PC-3 (cell line): ENCODE measurements at places on chromosomes 4 and X. TPM values are rescaled to one million over a fixed set of nuclear protein-coding genes. Genes with fewer than 3 reads are reported as not detected.
A peak's percentile ranks its signal among the peaks of the same experiment; 100 is the strongest.

- DNase-seq: peak; percentile 75
These were observed 166.1 kb downstream of the LRBA start for GRCh38 chr4:150849016-150849415.

DNA sequence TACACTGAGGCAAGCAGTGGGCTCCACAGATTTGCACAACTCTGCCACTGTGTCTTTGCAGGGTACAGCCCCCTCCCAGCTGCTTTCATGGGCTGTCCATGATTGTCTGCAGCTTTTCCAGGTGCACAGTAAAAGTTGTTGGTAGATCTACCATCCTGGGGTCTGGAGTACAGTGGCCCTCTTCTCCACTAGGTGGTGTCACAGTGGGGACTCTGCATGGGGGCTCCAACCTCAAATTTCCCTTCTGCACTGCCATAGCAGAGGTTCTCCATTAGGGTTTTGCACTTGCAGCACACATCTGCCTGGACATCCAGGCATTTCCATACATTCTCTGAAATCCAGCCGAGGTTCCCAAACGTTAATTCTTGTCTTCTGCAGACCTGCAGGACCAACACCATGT lies 1002.3 kb downstream of the FAM133A start:
- no peak for DNase-seq

DNA sequence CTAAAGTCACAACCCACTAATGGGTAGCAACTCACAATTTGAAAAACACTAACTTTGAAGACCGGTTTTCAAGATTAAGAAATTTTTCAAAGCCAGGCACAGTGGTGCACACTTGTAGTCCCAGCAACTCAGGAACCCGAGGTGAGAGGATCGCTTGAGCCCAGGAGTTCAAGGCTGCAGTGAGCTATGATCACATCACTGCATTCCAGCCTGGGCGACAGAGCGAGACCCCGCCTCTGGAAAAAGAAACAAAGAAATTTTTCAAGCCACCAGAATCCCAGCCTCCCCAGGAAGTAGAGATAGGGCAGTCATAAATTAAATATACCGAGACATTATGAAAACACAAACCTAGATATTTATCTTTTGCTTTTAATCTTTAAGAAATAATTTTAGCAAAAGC lies 13.0 kb downstream of the SMARCA1 start:
- no peak for DNase-seq

DNA sequence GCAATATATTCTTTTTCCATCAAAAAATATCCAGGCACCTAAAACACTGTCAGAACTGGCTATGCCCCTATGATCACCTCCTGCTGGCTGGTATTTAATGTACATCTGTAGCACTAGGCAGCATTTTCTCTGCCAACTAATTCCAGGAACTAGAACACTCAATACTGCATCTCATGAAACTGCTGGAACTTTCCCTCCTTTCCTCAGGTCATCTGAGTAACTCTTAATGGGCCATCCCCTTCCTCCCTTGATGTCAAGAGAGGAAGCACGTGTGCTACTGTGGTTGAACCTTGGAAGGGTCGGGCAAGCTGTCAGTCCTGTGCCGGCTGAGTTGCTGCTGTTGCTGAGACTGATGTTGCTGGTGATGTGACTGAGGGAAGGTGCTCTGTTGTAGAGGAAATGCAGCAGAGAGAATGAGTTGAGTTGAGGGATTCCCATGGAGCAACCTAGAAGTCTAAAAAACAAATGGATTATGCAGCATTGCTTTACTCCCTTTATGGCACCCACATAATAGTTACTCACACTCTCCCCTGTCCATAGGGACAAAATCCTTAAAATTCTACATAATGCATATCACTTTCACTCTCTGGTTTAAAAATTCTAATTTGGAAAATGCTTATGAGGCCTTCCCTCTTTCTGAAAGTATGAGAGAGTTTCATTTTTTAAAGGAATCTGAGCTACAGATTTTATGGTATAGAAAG lies 39.5 kb downstream of the TMEM165 start:
- peak; percentile 50 for DNase-seq

GRCh38 chr4:2981256-2981819 lies 18.0 kb downstream of the GRK4 start:
- DNase-seq: no peak

- no peak for DNase-seq
These were observed 20.4 kb upstream of the GPM6B start for GRCh38 chrX:13837290-13837745.

DNA sequence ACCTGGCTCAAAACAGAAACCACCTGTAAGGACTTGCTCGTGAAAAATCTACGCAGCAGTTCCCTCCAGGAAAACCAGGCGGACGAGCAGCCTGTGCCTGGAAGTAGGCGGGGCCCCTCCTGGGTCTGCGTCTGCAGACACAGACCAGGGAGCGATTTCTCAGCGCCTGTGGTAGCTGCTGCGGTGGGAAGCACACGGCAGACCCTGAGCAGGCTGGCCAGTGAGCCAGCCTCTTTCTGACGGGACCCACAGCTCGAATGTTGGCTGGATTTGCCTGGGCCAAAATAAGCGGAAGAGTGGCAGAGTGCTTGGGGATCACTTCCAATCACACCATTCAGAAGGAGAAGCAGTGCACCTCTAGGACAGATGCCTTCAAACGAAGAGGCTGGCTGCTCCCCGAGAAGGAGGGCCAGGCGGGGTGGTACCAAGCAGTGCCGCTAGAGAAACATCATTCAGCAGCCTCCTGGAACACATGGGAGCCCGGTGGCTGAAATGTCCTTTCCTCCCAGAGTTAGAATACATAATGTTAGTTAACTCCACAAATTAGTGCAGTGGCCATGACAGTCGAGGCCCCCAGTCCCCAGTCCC lies 85.9 kb downstream of the GATB start:
- no peak for DNase-seq

The BEX2 gene
- total RNA-seq: 1.6 and 2.8 TPM in 2 replicates

The GPR119 gene
- not detected in 2 replicates for total RNA-seq

GRCh38 chr4:139018971-139019758 lies 3.6 kb downstream of the NOCT start:
- DNase-seq: no peak

DNA sequence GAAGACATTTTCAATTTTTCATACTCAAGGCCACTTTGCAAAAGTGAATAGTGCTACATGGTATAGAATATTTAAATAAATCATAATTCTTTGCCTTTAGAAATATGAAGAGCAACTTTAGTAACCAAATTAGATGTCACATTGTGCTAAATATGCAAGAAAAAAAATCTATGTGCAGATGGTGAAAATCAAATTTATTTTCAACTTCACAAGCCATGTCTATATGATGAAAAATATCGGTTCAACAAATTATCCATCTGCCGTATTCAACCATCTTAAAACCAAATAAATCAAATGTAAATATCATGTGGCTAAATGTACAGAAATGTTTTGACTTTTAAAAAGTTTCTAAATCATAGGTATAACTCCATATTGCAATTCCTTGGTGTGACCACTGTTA lies 398.2 kb downstream of the PABPC4L start:
- DNase-seq: no peak

The MTNR1A gene
- total RNA-seq: not detected in 2 replicates

DNA sequence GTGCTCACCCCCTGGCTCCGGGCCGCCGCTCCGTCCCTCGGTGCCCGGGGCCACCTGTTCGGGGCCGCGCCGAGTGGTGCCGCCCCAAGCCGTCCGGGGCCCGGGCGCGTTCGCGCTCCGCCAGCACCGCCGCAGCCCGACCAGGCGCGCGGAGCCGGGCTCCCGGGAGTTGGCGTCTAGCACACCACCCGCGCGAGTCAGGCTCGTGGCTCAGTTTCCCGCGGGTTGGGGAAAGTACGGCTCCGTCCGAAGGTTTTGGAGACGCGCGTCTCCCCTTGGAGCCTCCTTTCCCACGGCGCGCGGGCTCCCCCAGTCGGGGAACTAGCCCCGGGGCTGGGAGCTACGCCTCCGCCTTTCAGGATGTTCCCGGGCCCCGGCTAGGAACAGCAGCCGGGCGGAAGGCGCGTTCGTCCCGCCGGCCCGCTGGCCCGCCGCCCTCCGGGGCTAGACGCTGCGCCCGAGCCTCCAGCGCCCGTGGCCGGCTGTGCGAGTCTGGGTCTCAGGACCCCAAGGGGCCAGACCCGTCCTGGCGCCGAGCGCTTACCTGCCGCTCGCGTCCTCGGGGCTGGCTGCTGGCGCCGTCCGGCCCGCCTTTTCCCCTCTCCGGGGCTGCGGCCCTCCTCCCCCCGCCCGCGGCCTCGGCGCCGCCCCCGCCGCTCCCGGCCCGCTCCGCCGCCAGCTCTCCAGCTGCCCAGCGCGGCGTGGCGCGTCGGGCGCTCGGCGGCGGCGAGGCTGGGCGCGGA lies at the start of gene ADGRG2:
Gene ADGRG2, minus strand, starts transcription at position 571 of the 743 bp plus-strand sequence. CDS start 53,634 bp downstream, outside the sequence.
- DNase-seq: peak; percentile 48

The CXCL10 gene
- 0.81 TPM in 1 of 2 replicates, not detected in the other for total RNA-seq

The GPM6B gene
- 0.51 and 0.98 TPM in 2 replicates for total RNA-seq

DNA sequence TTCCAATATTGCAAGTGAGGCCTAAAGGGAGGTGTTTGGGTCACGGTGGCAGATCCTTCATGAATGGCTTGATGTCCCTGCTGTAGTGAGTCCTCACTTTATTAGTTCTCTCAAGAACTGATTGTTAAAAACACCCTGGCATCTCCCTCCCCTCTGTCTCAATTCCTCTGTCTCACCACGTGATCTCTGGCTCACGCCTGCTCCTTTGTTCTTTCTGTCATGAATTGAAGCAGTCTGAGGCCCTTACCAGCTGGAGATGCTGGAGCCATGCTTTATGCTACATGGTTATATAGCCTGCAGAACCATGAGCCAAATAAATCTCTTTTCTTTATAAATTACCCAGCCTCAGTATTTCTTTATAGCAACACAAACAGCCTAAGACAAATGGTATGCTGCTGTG lies 980.7 kb upstream of the GRIA3 start:
- no peak for DNase-seq

DNA sequence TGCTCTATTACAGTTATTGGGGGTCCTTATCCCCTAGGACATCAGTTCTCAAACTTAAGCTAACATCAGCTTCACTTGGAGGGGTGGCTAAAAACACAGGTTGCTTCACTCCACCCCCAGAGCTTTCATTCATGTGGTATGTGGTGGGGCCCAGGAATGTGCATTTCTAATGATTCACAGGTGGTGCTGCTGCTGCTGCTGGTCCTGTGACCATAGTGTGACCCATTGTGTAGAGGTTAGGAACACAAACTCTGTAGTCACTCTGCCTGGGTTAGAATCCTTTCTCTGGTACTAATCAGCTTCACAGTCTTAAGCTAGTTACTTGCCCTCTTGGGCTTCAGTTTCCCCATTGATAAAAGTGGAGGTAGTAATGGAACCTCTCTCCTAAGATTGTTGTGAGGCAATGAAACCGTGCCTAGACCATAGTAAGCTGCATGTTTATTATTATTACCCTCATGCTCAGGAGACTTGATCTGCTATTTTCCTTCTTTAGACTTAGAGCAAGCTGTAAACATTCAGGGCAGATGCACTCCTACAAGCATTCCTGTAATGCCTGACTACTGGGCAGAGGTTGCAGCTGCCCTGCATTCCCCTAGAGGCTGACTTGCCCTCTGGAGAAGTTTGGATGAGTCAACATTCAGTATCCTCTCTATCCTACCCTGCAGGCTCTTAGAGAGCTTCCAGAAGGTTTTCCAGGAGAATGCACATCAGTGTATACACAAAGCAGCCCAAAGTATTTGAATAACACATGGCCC lies 94.1 kb upstream of the ACSL4 start:
- DNase-seq: peak; percentile 68

The MID2 gene
- 19.2 and 23.2 TPM in 2 replicates for total RNA-seq

- no peak for DNase-seq
These were observed 15.7 kb downstream of the PLS3 start for GRCh38 chrX:115576676-115577075.

The AMBN gene
- not detected in 2 replicates for total RNA-seq

The ESX1 gene
- not detected in 2 replicates for total RNA-seq

DNA sequence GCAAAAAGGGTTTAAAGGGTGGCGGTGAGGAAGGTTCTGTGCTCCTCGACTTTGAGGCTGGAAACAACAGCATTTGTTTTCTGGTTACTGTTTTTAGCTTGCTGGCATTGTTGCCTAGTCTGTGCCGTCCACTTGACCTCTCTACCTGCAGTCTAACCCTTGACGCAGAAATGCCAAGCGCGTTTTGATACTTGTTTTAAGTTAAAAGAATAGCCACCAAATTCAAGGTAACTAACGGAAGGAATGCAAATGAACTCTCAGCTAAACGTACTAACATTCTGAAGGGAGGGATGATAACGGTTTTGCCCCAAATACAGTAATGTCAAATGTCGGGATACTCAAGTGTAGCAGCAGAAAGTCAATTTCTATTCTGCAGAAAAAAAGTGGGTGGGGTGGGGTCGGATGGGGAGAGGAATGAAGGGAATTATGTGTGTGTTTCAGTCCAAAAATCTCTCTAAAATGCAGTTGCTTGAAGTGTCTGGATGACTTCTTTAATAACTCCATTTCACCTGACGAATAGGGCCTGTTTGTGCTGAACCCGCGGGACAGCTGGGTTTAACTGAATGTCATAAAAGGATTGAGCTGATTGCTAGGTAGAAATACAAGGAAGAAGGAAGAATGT lies 3.4 kb upstream of the NKX6-1 start:
- DNase-seq: no peak

The FGF2 gene
- total RNA-seq: 4.0 and 4.1 TPM in 2 replicates

DNA sequence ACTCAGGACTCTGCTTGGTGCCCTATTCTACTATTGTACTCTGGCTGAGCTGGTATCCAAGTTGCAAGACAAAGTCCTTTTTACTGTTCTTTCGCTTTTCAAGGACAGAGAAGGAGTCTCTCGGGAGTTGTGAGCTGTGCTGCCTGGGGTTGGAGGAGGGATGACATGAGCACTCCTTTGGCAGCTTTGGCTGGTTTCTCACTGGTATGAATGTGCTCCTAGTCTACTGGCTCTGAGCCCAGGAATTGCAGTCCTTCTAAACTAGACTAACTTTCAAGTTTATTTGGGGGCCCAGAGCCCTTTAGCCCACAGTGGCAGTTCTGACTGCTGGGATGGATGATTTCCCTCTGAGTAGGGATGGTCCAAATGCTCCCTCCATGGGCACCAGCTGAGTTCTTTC lies 997.1 kb downstream of the RAB28 start:
- DNase-seq: no peak

- DNase-seq: peak; percentile 37
These were observed 777.7 kb downstream of the STIM2 start for GRCh38 chr4:27638163-27638915.

DNA sequence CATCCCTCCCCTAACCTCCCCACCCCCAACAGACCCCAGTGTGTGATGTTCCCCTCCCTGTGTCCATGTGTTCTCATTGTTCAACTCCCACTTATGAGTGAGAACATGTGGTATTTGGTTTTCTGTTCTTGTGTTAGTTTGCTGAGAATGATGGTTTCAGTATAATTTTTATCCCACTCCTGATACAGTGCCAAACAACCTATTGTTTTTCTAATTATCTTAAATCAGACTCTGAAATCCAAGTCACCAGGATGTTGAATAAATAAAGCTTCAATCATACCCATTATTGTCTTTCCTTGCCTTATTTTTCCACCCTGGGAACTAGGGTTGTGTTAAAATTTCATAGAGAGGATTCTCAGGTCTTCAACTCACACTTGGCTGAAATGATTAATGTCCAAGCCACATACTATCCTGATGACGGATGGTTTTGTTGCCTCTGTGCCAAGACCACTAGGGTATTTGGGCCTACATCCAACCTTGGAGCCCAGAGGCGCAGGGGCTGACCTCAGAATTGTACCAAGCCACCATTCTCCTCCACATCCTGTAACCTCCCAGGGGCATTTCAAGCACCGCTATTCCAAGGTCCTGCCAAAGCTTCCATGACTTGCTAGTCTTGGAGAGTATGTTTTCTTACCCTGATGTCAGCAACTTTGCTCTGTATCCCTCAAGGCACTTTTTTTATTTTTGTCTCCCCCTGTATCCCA lies 332.4 kb downstream of the ARHGAP24 start:
- peak; percentile 73 for DNase-seq

- DNase-seq: no peak
These were observed 10.6 kb downstream of the NDP start for GRCh38 chrX:43962636-43963035.

- no peak for DNase-seq
These were observed 54.9 kb downstream of the SLC9A7 start for GRCh38 chrX:46703980-46704379.
